Bronchial epithelial cell (primary cell): ENCODE measurements at places on chromosomes 16 and 17. TPM values are rescaled to one million over a fixed set of nuclear protein-coding genes. Genes with fewer than 3 reads are reported as not detected.

Gene FOXJ1
- not detected in 2 replicates for total RNA-seq

Gene ABCC11
- total RNA-seq: 0.13 and 0.26 TPM in 2 replicates

Gene AOC3
- 0.26 TPM in 2 replicates for total RNA-seq

Gene KIF22
- 11.3 and 12.0 TPM in 2 replicates for total RNA-seq

Gene KRTAP4-1
- not detected in 2 replicates for total RNA-seq
